ENCODE measurements at places on chromosomes 3 and 15.

DNA sequence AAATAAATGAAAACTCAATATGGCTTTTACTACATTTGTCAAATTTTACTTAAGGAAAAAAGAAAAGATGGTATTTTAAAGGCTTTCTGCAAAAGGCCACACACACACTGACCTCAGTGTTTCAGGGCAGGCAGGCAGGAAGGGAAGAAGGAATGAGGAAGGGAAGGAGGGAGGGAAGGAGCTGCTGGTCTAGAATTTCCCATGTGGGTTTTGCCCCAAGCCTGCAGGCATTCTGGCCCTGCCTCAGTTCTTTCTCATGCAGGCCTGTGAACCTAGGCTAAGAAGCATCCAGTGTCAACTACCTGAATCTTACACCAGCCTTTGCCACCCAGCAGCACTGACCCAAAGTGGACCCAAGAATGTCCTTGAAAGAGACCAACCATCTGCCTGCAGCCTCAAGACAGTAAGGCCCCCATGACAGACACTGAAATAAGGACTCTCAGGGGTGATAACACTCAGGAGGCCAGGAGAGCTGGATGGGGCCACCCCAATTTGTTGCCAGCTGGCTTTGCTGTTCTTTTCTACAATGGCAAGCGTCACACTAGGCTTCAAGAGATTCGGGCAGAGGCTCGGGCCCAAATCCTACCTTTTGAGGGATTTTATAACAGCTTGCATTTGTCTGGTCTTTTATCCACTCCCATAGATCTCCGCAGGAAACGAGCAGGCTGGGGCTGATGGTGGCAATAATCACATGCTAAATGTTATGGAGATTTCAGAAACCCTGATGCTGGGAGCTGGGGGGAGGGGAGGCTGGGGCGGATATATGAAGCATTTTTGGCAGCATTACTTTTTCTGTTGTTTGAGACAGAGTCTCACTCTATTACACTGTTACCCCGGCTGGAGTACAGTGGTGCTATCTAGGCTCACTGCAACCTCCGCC is 51.4 kb downstream of the XXYLT1 start:
- DNase-seq, result no peak

DNA sequence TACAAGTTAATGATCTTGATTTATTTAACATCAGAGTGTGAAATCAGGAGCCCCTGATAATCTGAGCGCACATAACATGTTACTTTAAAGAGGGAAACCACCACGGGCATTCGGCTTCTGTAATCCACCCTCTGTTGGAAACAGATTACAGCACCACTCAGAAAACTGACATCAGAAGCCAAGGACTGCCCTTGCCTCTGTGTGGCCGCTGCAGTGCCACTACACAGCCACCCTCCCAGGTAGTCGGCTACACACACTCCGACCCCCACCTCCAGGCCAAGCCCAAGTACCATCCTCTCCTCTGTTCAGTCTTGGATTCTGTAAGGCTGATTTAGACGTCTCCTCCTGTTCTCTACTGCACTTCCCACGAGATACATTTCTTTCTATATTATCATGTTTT is 251.7 kb downstream of the GABRB3 start:
- DNase-seq, result no peak

DNA sequence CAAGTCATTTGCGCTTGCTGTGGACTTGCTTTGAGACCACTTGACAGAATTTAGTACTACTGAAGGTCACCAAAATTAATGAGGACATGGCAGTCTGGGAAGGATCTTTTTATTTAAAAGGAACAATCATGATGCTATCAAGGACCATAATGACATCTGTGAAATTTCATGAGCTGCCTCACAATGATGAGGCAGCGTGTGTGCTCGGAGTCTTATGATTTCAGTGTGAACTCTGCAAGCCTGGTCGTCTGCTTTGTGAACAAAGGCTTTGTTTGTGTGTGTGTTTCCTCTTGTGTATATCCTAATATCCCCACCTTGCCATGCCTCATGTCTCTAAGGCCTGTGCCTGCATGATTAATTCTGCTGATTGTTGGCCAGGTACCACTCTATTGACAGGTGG is 46.7 kb downstream of the RAD54L2 start:
- DNase-seq, result no peak

DNA sequence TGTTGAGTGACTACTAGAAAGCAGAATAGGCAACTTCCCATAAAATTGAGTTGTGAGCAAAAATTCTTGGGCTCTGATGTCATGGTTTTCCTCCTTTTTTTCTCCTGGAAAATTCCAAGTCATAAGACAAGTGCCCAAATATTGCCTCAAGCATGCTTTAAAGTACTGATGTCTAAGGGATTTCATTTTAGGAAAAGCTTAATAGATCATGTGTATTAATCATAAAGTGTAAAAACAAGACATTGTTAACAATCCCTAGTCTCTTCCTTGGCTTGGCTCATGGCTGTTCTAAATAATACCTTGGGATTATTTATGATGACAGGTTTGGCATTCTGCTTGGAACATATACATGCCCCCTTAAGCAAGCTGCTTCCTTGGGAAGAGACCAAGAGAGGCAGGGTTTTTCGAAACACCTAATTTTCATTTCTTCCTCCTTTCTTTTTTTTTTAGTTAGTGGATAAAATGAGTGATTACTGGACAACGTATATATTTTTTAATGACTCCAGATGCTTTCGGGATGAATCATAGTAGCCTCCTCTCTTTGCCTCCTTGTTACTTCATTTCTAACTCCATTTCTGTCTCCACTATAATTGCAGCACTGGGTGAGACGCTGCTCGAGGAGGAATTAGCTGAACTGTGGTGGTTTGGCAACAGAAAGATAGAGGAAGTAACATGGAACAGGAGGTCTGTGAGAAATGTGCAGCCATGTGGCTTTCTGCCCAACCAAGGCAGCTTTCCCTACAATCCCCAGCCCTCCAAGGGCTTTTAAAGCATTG is 104.9 kb downstream of the TPRG1 start:
- DNase-seq, result no peak

DNA sequence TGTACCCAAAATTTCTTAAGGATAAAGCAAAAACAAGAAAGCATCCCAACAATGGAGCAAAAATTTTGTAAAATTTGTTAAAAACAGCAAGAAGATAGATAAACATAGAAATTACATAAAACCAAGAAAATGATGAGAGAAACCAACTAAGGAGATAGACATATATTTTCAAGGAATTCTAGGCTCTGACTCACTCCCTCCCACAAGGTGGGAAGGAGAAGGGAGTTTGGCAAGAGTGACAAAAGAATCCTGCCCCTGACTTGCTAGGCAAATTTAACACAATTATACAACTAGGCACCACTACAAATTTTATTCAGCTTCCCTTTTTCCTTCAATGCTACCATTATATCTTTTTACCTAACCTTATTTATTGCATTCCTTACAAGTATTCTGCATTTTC is 70.9 kb downstream of the MYO9A start:
- no peak for DNase-seq

- no peak for DNase-seq
Observed at GRCh38 chr3:174342941-174343501, 516.1 kb upstream of the NAALADL2 start.
